ENCODE measurements at places on chromosomes 7 and 10.

DNA sequence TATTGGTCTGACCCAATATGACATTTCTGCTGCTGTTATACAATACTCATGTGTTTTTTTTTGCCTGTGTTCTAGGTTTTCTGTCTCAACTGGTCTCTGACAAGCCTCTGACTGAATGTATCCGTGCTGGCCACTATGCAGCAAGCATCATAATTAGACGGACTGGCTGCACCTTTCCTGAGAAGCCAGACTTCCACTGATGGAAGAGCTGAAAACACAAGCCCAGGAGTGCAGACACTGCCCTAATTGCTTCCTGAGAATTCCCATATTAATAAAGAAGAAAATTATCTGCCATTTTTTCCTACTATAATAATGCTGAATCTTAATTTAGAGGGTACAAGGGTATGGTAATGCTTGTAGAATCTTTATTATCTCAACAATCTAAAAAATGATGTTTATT is 118.2 kb upstream of the KAT6B start:
- no peak for DNase-seq

DNA sequence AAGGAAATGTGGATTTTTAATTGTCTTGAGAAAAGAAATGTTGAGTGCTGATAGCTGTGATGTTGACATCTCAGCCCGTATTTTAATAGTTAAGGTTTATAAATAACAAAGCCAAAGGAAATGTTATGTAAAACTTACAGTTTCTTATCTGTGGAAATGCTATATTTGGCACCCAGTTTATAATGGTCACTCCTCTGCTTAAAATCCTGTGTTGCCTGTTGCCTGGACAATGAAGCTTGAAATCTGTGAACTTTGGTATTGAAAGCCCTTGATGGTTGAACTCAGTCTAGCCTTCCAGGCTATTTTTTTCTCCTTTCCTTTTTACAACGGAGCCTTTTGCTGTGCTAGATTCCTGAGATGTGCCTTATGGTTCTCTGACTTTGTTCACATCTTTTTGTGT is 46.5 kb downstream of the MCU start:
- no peak for DNase-seq

DNA sequence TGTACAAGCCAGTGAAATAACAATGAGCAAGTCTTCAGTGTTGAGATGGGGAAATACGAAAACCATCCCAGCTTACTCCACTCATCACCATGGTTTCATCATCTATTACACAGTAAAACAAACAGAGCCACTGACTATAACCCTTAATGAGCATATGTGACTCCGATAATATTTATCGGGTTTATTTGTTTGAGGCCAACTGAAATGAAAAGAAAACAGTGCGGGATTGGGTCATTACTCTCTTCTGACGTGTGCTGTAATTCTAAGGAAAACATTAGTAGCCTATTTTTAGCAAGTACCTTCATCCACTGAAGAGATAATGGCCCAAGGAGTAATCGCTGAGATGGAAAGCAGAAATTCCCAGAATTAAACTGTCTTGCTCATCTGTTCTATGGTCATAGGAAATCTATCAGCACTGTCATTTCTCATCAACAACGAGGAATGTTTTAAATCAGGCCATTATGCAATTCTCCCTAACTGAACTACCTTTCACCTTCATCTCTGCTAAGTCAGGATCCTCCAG is 716.5 kb downstream of the INHBA start:
- peak; percentile 47 for DNase-seq

- DNase-seq: peak; percentile 62
These were observed 27.6 kb downstream of the SDHAF3 start for GRCh38 chr7:97145068-97145467.

DNA sequence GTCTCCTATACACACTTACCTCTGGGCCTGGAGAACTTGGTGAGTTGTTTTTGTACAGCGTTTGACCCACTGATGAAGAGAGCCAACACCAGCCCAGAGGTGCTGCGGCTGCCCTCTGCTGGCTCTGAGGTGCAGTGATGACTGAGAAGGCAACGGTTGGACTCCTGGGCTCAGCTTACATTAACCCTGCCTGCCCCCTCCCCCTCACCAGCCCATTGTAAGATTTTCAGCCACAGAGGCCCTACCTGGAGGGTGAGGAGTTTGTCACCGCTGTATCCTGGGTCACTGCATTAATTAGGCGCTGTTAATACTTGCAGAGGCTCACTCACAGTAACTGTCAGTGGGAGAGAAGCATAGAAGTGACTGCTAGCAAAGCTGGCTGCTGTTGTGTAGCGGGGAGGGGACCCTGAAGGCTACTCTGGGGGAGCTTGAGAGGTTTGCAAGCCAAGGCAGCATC is 19.0 kb upstream of the ANKRD2 start:
- DNase-seq: peak; percentile 79

DNA sequence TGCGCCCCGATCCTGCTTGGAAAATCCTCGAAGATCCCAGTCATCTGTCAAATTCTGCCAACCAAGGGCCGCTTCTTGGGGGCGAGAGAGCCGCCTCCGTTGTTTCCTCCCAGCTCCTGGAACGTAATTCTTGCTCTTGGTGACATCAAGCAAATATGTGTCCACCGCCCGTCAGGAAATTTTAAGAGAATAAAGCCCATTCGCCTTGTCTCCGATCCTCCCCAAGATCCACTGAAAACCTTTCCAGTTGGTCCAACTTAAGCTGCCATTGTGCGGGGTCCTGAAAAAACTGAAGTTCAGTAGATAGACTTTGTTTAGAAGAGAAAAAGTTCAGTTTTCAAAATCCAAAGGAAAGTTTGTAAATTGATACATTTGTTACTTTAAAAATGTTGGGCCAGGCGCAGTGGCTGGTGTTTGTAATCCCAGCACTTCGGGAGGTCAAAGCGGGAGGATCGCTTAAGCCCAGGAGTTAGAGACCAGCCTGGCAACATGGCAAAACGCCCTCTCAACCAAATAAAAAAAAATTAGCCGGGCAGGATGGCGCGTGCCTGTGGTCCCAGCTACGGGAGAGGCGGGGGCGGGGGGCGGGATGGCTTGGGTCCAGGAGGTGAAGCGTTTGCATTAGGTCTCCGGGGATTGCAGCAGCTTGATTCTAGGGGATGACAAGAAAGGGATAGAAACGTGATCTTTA is 1.0 kb upstream of the ZNF800 start:
- peak; percentile 32 for DNase-seq
